ENCODE measurements at places on chromosomes 5 and 9.

DNA sequence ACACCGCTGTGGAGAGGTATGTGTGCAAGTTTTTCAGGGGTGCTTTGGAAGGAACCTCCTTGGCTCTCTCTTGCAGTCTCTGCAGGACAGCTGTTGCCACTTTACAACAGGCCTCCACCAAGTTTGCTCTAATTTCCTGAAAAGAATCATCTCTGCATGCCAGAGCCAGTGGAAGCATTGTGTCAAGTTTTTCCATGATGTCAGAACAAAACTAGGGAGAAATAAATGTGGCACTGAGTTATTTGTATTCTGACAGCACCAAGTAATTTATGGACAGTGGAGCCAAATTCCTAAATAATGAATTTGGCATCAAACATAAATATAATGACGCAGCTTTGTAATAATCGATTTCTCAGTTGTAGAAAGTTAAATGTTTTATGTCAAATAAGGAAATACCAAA, 146.9 kb downstream of the KIAA0825 start:
- no peak for DNase-seq

DNA sequence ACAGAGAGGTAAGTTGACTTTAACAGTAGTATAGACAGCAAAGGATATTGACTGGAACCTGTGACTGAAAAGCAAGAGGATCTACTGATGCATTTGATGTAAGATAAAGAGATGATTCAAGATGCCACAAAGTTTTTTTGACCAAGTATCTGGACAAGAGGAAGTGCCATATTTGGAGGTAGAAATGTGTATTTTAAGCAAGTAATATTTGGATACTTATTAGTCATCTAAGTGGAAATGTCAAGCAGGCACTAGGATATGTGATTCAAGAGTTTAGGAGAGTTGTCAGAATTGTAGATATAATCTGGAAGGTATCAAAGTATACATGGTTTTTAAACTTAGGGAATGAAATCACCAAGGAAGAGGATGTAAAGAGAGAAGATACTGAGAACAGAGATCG, 686.1 kb upstream of the CHD1 start:
- DNase-seq = no peak

DNA sequence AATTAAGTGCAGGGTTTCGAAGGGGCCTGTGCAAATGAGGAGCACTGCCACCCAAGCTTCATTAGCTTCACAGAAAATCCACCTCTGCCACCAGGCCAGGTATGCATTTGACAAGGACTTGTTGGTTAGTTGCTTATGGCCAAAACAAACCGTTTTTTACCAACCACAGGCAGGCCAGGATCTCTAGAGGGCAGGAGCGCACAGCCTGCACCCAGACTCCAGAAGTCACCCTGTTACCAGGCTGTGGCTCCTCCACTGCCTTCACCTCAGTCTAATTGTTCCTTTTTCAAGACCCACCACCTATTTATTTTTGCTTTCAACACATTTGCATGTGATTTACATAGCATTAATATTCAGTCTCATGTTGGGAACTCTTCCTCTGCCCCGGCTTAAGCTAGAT, 78.3 kb upstream of the HSPA9 start:
- peak; percentile 63 for DNase-seq

DNA sequence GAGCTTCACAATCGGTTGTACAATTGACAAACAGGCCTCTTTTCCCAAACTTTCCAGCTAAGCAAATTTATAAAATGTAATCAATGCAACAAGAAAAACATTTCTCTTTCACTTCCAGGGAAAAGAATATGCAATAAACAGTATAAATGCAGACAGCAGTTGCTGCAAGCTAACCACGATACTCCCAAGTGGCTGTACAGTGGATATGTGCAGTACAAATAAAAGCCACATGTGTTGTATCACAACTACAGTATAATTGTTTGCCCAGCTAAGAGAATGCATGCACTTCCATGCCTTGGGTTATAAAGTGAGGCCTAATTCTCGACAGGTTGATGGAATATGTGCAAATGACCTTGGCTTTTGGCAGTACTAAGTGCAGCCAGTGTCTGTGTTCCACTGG, 16.7 kb upstream of the PDCL start:
- DNase-seq = no peak

- no peak for DNase-seq
Observed at GRCh38 chr5:68839019-68839552, 254.7 kb upstream of the SLC30A5 start.

DNA sequence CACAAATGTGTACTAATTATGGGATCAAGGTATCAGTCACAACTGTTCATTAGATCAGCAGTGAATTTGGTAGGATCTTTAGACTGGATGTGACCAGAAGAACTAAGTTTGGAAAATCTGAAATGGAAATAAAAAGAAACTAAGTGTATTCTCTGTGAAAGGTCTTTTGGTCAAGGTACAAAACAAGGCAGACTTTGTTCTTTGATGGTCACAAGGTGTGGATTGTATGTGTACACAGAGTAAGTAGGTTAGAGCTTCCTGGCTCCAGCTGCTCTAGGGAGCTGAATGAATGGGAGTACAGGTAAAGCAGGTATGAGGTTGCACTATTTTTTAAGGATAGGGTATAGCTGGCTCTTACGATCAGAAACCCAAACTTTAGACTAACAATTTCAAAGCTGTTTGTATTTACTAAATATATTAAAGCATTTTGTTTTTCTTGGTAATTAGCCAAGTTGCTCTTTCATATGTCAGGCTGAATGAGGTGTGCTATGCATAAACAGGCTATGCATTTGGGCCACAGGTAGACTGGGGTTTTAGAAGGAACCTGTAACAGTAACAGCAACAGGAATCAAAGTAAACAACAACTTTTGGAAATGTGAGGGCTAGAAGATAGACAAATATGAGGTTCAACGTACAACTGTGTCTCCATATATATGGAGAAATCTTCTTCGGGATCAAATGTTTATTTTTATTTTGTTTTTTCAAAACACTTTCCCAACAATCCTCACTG, 32.5 kb downstream of the FAM169A start:
- DNase-seq = no peak

DNA sequence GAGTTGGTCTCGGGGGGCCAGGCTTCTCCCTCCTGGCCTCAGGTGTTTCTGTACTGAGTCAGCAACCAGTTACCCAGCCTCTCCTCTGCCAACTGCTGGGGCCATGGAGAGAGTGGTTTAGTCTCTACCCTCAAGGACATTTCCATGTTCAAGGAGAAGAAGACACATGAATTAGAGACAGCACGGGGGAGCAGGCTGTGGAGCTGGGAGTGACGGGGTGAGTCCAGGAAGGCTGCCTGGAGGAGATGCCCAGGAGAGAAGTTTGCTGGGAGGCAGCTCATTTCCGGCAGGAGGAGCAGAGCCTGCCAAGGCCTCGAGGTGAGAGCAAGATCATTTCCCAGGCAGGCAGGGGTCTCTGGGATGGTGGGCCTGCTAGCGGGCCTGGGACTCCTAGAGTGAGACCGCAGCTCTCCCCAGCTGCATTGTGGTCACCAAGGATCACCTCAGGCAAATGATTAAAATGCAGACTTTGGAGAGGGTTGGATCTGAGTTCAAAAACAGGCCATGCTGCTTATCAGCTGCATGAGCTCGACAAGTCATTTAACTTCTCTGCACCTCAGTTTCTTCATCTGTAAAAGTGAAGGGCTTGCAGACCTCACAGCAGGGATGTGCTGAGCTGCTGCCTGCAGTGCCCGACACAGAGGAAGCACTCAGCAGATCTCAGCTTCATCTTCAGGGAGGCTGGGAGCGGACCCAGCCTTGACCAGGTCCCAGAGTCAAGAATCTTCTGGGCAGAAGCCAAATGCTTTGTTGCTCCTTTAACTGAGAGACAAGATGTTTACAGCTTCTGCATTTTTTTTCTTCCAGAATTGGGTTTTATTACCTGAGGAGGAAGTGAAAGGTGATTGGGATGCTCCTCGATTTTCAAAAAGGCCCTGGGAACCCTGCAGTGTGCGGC, 35.2 kb downstream of the NEK6 start:
- no peak for DNase-seq

DNA sequence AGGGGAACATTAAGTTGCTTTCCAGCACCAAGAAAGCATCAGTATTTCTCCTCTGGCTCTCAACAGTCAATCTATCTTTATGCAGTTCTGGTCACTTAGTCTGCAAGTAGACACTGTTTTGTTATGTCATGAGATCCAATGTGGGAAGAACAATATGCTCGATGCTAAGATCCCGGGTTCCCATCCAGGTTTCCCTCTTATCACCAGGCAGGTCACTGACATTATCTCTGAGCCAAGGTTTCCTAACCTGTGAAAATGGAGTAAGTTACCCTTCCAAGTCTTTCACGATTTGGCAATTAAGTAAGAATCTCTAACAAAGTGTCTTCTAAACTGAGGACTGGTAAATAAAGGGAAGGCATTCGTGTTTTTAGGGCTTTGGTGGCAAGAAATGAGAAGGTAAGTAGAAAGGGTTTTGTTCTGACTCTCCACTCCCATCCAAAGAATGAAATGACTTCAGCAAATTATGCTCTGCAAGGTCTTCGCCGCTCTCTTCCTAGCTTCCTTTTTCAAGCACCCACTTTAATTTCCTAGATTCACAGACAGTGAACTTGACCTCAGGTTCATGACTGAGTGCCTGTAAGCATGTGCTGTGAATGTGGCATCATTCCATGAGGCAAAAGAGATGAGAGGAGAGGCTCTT, 86.4 kb downstream of the DCP2 start:
- no peak for DNase-seq

DNA sequence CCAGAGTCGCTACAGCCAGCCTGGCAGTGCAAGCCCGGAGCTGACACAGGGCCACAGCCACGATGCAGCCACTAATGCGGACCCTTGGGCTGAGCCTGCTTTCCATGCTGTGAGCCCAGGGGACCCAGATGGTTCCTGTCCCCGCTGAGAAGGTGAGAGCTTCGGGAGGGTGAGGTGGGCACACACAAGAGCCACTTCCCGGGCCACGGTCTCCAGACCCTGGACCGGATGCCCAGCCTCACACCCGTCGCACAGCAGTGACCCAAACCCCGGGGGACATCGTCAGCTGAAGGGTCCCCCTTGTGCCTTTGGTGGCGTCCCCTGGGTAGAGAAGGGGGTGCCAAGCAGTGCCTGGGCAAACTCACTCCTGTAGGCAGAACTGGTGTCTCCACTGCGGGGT, 13.4 kb downstream of the PAEP start:
- no peak for DNase-seq

- DNase-seq = no peak
Observed at GRCh38 chr9:71629578-71630215, 138.6 kb downstream of the CEMIP2 start.

GRCh38 chr9:86572904-86573303, 218.7 kb upstream of the TUT7 start:
- no peak for DNase-seq

DNA sequence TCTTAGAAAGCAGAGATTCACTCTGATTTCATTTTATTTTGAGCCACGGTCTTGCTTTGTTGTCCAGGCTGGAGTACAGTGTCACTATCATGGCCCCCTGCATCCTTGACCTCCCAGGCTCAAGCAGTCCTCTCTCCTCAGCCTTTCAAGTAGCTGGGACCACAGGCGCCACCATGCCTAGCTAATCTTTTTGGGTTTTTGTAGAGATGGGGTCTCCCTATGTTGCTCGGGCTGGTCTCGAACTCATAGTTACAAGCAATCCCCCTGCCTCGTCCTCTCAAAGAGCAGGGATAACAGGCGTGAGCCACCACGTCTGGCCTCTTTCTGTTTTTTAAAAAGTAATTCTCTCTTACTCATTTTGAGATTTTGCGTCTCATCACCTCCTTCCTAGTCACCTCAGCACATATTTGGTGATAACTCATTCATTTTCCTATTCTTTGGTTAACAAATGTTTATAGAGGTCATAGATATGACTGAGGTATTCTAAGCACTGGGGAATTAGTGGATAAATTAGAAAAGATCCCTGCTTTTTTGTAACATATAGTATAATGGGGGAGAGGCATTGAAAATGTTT, 10.8 kb upstream of the DCP2 start:
- DNase-seq = no peak

GRCh38 chr9:109519366-109519765, 21.3 kb upstream of the PTPN3 start:
- no peak for DNase-seq

DNA sequence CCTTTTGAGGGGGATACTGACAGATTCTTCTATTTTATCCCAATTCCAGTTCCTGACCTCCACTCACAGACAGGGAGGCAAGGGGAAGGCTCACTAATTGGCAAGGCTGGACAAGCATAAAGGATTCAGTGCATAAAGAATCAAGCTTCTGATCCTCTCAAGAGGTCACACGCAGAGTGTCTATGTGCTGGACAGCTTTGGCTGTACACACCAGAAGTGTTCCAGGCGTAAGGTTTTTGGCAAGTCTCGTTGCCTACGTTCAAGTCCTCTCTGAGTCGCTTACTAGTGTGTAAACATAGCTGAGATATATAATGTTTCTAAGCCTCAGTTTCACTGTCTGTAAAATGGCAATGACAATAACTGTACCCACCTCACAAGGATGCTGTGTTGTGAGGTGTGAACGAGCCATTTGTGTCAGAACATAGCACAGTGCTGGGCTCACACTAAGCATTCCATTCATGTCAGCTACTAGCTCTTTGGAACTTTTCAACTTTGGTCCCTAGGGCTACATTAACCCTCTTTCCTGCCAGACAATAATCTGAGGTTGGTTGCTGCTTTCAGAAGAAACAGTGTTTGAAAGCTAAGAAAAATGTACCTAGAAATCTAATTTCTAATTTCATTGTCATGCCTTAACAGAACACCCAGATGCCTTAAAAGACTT, 52.1 kb downstream of the PALM2AKAP2 start:
- no peak for DNase-seq

GRCh38 chr9:88978034-88978433, 13.2 kb upstream of the S1PR3 start:
- DNase-seq = no peak

DNA sequence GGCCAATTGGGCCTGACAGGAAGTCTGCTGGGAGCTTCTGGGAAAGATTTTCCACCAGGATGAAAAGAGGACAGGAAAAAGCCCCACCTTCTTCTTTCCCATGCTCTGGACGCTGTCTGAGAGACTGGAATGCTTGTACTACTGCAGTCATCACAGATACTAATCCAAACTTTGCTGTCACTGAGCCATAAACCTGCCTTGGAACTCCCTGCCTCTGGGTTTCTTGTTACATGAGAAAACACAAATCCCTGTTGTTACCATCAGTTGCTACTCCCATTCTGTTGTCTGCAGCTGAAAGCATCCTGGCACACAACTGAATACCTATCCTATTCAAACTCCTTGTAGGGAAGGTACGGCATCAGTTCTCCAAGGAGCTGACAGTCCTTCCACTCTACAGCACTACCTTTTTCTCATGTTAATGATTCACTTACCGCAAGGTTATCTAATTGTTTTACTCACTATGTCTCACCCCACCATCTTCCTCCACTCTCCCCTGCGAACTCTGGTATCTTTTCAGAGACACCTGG, 167.5 kb downstream of the CDK5RAP2 start:
- DNase-seq = no peak

- no peak for DNase-seq
Observed at GRCh38 chr9:133727277-133727875, 10.8 kb downstream of the SARDH start.
